SK-N-DZ (cell line): ENCODE measurements at places on chromosomes 11 and 22.

DNA sequence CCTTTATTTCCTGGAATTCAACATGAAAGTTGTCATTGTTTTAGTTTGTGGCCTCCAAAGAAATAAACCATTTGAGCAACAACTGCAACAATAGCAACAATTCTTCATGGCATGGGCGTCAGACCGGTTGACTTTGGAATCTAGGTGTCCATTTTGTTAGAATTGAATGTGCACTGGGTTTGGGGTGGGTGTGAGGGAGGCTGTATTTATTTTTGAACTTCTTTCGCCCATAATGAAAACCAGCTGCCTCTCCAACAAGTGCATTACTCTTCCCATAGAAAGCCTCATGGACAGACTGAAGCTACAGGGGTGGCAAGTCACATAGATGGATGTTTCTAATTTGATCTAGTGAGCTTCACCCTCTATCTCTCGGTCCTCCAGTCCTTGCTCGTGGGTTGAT, 85.4 kb downstream of the ADAMTS15 start:
- DNase-seq, result no peak

- DNase-seq, result peak; percentile 85
Measured at GRCh38 chr11:72724851-72725723, 27.1 kb downstream of the ARAP1 start.

DNA sequence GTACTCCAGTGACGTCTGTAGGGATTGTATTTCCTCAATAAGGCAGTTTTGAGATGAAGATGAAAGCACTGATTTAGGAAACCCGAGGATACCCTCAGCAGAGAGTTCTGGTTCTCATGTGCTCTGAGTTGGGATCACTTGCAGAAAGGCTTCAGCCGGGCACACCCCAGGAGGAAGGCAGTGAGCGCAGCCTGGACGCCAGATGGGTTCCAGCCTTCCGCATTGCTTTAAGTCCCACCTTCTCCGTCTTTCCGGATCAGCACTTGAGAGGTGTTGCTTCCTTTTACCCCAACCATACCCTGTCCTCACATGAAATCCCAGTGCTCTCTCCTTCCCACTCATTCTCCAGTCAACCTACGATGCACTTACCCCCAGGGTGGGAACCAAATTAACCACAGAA, 239.5 kb upstream of the CADM1 start:
- DNase-seq, result no peak

DNA sequence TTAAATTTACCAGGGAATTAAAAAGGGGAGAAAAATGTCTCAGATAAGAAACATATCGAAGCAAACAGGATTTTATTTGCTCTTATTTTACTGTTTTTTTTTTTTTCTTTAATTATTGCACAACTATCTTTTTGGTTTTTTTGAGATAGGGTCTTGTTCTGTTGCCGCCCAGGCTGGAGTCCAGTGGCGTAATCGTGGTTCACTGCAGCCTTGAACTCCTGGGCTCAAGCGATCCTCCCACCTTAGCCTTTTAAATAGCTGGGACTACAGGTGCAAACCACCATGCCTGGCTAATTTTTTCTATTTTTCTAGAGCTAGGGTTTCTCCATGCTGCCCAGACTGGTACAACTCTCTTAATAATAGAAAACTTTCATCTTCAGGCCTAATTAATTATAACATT, 32.5 kb downstream of the DRG1 start:
- DNase-seq, result no peak

DNA sequence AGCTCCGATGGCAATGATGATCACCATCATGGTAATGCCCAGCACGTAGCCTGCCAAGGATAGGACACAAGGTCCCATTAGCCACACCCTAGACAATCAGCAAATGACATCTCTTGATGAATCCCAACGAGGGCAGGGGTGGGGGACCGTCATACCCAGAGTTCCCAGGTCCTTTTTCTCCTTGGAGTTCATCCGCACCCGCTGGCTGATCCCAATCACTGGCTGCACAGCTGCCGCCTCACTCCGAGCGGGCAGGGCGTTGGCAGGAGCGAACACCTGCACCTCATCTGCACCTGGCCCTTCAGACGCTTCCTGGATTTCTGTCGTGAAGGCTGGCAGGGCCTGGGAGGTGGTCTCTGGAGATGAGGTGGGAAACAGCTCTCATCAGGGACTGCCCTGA, 2.9 kb downstream of the PIK3IP1 start:
- no peak for DNase-seq

- no peak for DNase-seq
Measured at GRCh38 chr22:35630387-35630793, 13.3 kb upstream of the MB start.

DNA sequence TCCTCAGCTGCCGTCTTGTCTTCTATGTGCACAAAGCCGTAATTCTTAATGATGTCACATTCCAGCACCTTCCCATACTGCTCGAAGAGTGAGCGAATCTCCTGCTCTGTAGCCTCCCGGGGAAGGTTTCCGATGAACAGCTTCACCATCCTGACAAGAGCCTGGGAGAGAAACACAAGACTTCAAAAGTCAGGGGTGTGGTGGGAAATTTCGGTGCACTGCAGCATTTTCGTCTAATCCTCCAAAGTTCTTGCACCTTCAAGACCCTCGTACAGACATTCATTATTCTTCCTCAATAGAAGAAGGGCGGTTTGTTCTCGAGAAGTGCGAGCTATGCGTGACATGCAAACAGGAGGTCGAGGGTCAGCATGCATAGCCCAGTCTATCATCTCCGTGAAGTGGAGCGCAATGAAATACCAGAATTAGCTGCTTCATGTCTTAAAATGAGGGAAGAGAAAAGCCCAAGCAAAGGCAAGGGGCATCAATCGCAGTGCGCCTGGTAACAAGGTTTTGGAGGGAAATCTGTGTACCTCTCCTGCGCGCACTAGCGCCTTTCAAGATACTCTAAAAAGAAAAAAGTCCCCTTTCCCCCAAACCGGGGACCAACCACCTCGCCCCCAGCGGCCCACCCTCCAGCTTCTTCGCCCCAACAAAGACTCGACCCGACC, 622 bp downstream of the RBM4B start:
- DNase-seq, result no peak

GRCh38 chr11:23620617-23621016, 760.3 kb upstream of the CCDC179 start:
- no peak for DNase-seq

GRCh38 chr11:4610258-4610935, 2.4 kb upstream of the TRIM68 start:
- no peak for DNase-seq

- DNase-seq, result no peak
Measured at GRCh38 chr11:60739114-60739513, 14.6 kb downstream of the MS4A18 start.

DNA sequence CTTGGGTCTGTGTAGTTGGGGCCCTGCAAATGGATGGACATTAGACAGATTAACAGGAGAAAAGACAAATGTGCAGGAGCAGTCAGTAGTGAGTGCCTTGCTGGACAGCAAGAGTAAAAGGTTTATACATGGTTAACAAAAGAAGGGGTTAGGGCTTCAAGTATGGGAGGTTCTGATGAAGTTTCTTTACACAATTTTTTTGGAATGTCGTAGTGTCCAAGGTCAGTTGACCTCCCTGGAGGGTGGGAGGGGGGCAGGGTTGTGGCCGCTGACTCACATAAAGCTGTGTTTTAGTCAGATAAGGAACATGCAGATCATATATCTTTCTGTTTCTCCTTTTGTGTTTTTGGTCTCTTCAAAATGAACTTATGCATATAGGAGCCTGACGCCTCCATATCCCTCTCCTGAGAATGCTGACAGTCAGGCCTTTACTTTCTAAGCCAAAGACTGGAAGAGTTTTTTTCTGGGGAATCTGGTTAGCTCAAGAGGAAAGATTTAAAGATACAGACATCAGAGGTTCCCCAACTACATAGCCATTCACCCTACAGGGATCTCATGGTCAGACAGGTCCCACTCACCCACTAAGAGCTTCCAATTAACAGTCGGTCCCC, 134.3 kb downstream of the NECTIN1 start:
- DNase-seq, result no peak

- no peak for DNase-seq
Measured at GRCh38 chr11:114322934-114323333, 26.7 kb downstream of the NNMT start.

DNA sequence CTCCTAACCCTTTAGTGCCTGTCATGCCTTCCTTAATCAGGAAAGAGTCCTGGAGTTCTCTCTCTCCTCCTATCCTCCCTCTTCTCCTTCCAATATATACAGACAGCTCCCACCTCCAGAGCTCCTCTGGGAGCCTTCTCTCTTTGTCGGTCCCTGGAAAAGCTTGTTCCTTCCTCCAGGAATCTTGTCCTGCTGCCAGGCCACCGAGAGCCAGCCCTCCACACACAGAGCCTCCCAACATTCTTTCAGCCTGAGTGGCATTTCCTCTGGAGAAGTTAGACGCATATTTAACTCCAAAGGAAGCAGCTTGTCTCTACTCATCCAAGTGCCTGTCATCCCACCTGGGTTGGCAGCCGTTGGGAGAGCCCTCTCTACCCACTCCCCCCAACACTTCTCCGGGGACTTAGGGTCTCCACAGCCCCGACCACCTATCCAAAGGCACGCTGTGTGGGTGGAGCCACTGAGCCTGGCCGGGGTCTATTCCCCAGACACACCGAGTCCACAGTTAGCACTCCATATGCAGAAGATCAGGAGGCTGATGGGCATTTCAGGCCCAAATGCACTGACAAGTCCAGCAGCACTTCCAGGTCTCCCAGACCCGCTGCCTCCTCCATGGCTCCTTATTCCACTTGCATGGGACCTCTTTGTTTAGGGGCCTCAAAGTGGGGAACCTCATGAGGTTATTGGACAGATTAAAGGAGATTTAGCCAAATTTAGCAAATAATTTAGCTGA, 31.1 kb downstream of the DKK3 start:
- no peak for DNase-seq

- no peak for DNase-seq
Measured at GRCh38 chr22:49657275-49657973, 170.2 kb downstream of the BRD1 start.

GRCh38 chr11:120800206-120800605, 223.7 kb upstream of the TBCEL start:
- no peak for DNase-seq

DNA sequence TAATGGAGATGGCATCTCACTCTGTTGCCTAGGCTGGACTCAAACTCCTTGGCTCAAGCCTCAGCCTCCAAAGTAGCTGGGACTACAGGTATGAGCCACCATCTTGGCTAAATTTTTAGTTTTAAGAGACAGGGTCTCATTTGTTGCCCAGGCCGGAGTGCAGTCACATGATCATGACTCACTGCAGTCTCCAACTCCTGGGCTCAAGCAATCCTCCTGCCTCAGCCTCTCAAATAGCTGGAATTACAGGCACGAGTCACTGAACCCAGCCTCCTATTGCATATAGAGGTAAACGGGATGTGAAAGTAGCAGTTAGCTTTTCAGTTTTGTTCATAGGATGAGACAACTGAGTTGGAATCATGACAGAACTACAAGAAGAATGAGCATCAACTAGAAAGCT, 9.5 kb upstream of the NAALAD2 start:
- DNase-seq, result no peak

GRCh38 chr11:74506823-74507222, 13.3 kb upstream of the LIPT2 start:
- no peak for DNase-seq

DNA sequence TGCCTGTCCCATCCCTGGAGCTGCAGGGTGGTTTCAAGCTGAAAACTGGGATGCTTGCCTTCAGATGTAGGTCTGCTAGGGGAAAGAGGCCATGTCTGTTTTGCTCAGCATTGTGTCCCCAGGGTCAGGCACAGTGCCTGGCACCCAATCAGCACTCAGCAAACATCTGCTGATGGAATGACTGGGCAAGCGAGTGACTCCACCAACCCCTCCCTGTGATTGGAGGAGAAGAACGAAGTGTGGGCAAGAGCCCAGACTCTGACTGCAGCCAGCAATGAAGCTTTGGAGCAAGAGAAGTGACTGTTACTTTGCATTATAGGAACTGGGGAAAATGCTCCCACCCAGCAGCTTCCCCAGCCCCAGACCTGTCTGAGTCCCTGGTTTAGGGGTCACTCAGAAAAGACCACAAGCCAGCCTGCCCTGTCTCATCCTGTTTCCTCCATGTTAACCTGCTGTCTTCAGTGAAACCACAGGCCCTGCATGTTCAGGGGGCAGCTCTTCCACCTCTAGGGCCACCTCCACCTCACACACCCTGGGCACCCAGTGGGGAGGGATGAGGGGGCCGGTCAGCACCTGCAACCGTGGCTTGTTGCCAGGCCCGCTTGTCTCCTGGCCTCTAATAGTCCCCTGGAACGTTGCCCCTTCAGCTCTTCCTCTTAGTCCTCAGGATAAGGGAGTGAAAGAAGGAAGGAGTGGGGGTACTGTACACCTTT, 147.4 kb downstream of the TRIM29 start:
- DNase-seq, result no peak

DNA sequence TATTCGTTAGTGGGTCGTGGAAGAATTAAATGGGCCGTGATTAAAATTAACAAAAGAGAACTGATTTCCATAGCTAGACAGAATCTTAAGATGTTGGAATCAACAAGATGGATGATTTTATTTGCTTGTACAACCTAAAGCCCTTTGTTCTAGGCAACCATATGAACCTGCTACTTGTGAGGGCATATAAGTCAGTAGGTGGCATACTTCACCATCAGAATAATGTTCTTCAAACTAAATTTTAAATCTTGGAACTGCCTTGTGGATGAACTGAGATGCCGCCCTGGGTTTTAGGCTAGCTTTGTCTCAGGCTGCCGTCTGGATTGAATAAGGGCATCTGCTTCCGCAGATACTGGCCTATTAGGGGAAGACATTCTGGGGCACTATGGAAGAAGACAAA, 40.9 kb downstream of the CSRP3 start:
- DNase-seq, result no peak

GRCh38 chr22:40027191-40028097, 32.7 kb downstream of the FAM83F start:
- no peak for DNase-seq

DNA sequence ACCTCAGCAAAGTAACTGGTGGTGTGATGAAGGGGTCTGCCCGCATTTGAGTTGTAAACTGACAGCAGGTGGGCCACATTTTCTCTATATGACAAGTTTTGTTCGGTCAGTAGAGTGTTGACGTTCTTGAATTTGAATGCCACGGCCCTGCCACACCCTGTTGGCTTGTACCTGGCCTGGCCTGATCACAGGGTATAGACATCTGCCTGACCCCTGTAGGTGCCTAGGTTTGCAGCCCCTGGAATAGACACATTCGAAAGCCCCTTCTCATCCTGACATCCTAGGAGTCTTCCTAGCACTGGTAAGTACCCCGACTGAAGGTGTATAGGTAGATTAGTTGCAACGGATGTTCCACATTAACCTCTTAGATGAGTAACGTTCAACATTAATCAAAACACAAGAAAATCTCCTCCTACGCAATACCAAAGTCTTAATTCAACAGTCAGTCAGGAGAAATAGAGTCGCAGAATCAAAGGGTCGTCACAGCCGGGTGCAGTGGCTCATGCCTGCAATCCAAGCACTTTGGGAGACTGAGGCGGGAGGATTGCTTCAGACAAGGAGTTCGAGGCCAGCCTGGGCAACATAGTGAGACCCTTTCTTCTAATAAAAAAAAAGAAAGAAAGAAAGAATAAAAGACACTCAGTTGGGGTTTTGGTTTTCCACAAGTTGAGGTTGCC, 43.6 kb upstream of the CD5 start:
- no peak for DNase-seq

DNA sequence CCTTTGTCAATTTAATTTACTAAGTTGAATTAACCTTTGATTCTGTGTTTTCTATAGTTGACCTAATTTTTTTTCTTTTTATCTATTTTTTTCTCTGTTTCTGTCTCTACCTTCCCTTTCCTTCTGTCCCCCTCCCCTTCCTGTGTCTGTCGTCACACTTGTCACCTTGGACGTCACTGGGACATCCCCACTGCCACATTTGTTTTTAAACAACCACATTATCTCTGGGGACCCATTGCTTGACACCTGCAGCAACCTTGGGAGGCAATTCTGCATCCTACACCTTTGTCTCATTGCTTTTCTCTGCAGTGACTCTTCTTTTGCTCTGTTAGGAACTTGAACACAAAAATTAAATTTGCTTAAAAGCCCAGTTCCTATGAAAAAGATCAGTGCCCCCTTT, 51.8 kb upstream of the TTC12 start:
- no peak for DNase-seq
